Occipital lobe (tissue), 3 donors: ENCODE measurements at places on chromosomes 2 and 18. TPM values are rescaled to one million over a fixed set of nuclear protein-coding genes. Genes with fewer than 3 reads are reported as not detected.

TRIM43 gene
- not detected for total RNA-seq

SLC4A1AP gene
- 30.4 TPM for total RNA-seq

SFTPB gene
- total RNA-seq: 0.16 TPM

SATB2 gene
- 532 TPM for total RNA-seq

TCF7L1 gene
- total RNA-seq: 1.1 TPM

COL4A4 gene
- 0.78 TPM for total RNA-seq

SERPINB13 gene
- not detected for total RNA-seq

POMC gene
- total RNA-seq: 0.78 TPM

LDLRAD4 gene
- total RNA-seq: 129 TPM

LRATD1 gene
- 35.7 TPM for total RNA-seq
